GM23248 (cell line): ENCODE measurements at places on chromosomes 2 and 18. TPM values are rescaled to one million over a fixed set of nuclear protein-coding genes. Genes with fewer than 3 reads are reported as not detected.

- H3K36me3 ChIP-seq: no peaks in the 10 kb centered on the region
- H3K4me1 ChIP-seq: no peaks in the 10 kb centered on the region; the same call in 1 of the 2 replicates
- no peak for DNase-seq
- no peaks in the 10 kb centered on the region for H3K27me3 ChIP-seq
These were observed 34.5 kb downstream of the ARL4C start for GRCh38 chr2:234462218-234462992.

DNA sequence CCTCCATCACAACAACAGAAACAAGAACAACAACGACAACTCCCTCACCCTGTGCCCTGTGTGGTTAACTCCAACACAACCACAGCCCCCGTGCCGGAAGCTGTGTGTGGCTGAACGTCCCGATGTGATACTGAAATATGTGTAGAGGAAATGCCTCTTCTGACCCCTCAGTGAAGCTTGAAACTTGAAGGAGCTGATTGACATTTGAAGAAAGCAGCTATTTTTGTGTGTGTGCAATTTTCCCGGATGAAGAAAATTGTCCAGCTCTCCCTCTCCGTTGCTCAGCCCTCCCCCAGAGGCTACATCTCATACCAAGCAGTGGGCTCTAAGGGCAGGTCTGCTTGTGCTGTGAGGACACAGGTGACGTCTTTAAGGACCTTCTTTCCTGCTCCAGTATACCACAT lies 173.8 kb downstream of the ICOS start:
- H3K36me3 ChIP-seq: no peaks in the 10 kb centered on the region
- peak; percentile 5 for DNase-seq
- H3K27me3 ChIP-seq: peaks cover 32% of the 10 kb centered on the region
- H3K4me1 ChIP-seq: peaks cover 12% of the 10 kb centered on the region; the same call in 1 of the 2 replicates
- H3K4me3 ChIP-seq: no peak overlapping the region
- no peak overlapping the region for H3K27ac ChIP-seq

DNA sequence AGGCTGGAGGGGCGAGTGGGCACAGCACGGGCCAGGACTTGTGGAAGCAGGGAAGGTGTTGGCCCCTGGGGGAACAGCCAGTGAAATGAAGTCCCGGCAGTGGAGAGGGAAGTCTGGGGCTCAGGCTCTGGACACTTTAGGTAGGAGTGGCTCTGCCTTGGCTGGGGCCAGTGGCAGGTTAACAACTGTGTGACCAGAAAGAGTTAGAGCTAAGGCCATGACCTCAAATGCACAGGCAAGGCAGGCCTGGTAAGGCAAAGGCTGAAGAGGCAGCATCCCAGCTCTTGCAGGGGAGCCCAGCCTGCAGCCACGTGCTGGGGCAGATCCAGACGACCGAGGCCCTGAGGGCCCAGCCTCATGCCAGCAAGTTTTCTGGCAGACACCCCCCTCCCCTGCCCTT lies 21.5 kb downstream of the PCARE start:
- H3K27me3 ChIP-seq: no peaks in the 10 kb centered on the region
- peaks cover 7% of the 10 kb centered on the region; the same call in 1 of the 2 replicates for H3K4me1 ChIP-seq
- no peak for DNase-seq

DNA sequence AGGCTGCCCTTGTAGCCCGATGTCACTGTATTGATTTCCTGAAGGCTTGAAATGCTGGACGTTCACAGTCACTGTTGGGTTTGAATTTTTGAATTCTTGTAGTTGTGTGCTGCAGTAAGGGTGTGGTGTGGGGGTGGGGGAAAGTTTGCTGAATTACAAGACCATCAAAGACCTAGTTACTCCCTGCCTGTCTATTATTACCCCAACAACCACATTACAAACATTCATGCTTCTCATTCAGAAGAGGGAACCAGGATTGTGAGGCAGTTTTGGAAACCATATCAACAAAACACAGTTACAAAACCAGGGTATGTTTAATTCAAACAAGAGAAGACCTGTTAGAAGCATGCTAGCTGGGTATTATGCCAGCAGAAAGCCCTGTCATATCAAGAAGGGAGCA lies 85.8 kb downstream of the CLHC1 start:
- no peaks in the 10 kb centered on the region for H3K27me3 ChIP-seq
- peaks cover 14% of the 10 kb centered on the region for H3K4me1 ChIP-seq
- DNase-seq: no peak
- H3K4me3 ChIP-seq: no peak overlapping the region

KCNF1 gene
- total RNA-seq: 0.97 TPM in 1 of 2 replicates, not detected in the other
